CD4-positive, alpha-beta T cell treated with Interleukin-12 subunit alpha and Interleukin-12 subunit beta, for 1 hour (primary cell): ENCODE measurements at places on chromosomes 11 and 22.

DNA sequence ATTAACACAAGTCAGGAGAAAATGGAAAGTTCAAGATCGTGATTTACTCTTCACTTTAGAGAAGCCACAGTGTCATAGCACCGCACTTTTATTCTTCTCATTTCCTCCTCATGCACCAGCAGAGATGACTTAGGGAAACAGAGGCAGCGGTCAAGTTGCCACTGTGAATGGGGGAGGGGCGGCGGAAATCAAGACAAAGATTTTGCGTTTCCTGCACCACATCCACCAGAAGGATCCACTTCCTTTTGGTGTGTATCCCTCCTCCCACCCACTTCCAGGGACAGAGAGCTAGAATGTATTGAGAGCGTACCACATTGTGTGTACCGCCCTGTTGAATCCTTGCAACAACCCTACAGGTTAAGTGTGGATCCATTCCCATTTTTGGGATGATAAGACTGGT lies 21.8 kb downstream of the TSPAN18 start:
- no peak for DNase-seq

GRCh38 chr11:22458161-22458560 lies 120.0 kb downstream of the SLC17A6 start:
- no peak for DNase-seq

DNA sequence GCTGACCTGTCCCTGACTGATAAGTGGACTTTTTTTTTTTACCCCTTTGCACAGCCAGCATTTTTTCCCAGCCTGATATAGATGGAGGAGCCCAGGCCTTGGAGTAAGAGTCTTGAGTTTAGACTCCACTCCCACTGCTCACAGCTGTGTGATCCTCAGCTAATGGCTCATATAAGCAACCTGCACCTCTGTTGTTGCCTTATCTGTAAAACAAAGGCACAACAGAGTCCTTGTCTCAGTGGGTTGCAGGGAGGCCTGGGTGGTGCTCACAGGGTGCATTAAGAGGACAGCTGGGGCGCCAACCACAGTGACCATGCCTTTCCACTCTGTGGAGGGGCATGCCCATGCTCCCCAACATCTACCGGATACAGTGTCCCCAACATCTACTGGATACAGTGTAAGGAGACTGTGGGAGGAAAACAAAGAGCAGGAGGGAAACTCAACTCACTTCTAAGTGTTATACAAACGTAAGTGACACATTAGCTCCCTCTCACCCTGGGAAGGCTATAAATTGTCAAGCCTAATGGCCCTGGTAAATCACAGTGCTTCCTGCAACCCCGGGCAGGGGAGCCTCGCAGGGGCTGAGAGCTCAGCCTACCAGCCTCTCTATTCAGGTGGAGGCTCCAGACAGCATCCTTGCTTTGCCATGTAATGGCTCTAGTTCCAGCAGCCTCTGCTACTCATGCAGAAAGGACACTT lies 109.5 kb downstream of the TENM4 start:
- DNase-seq: no peak

GRCh38 chr11:85647078-85647477 lies 689 bp upstream of the TMEM126A start:
- no peak for DNase-seq

GRCh38 chr22:33209930-33210784 lies 152.0 kb upstream of the SYN3 start:
- DNase-seq: no peak
